ENCODE measurements at places on chromosomes 1 and 21.

GRCh38 chr1:164823486-164824279 lies 264.7 kb downstream of the PBX1 start:
- DNase-seq, result no peak

- peak; percentile 39 for DNase-seq
These were observed 137.4 kb downstream of the DYRK1A start for GRCh38 chr21:37503848-37504467.

DNA sequence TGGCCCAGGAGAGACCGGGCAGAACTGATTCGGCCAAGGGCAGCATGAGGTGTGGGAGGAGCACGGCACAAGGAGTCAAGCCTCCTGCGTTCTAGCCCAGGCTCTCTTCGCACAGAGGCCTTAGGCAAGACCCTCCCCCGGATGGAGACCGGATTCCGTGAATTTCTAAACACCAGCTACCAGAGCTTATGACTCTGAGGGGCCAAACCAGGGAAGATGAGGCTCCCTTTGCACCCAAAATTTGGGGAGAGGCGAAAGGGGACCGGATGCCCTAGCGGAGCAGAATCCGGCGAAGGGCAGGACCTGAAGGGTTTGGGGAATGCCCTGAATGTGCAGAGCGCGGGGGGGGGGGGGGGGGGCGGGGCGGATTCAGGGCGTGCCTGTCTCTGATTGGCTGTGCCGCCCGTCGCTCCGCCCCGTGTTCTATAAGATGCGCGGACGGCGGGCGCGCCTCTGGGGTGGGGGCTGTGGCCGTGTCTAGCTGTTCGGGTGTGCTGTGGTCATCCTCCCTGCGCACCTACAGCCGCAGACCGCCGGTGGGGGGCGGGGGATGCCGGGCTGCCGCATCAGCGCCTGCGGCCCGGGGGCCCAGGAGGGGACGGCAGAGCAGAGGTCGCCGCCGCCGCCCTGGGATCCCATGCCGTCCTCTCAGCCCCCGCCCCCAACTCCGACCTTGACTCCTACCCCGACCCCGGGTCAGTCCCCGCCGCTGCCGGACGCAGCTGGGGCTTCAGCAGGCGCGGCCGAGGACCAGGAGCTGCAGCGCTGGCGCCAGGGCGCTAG lies at the start of gene TRNP1:
TRNP1 (plus strand) TSS at position 456 of the 783 bp plus-strand sequence; CDS start at position 551, 95 bp downstream.
- DNase-seq, result peak; percentile 68

- no peak for DNase-seq
These were observed 5.1 kb upstream of the C1orf159 start for GRCh38 chr1:1120866-1121591.
